ENCODE measurements at places on chromosomes 16 and 17.

DNA sequence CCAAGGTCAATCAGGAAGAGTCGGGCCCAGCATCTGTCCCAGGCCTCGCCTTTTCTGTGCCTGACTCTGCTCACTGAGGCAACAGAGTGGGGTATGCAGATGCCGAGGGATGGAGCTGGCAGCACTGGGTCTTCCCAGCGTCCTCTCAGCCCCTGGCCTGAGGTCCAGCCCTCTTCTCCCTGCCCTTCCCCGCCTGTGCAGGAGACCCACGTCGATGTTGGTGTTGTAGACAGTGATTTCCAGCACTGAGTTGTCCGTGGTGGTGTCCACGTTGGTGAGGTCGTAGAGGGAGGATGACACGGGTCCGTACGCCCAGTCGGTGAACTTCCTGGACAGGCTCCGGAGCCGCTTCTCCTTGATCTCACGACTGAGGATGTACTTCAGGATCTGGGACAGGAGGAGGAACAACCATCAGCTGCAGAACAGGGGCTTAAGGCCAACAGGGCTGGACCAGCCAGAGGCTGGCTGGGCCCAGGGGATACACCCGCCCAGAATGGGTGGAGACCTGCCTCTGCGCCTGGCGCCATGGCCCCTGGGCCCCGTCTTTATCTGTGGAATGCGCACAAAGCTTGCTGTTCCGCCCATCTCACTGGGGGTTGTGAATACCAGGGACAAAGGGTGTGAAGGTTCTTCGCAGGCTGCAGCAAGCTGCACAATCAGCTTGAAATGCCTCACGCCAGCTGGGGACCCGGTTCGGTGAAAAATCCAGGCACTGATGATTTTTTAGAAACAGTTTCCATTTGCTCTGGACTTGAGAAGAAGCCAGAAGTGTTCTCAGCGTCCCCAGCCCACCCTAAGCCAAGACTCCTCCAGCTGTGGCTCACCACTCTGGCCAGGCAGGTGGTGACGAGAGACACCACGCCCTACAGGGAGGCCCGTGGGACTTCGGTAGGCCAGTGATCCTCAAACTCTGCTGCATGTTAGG is 27.5 kb downstream of the TRPV3 start:
- DNase-seq, result peak; percentile 29

- no peak for DNase-seq
Observed at GRCh38 chr16:85624646-85625045, 11.5 kb downstream of the GSE1 start.

- peak; percentile 60 for DNase-seq
Observed at GRCh38 chr17:13477180-13477611, 124.5 kb downstream of the HS3ST3A1 start.

DNA sequence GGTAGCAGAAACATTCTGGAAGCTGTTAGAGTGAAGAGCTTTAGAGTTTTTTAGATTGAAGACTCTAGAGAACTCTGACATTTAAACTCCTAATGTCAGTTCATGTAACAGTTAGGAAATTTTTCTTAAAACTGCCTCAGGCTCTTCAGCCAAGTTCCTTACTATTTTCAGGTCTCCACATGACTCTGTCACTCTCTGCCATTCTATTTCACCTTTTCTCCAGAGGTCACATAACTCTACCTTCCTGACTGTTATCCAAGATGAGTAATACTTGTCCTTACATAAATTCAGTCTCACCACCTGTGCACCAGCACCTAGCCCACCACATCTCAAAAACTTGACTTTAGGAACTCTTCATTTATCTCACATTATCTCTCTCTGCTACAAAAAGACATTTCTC is 347.1 kb upstream of the CA10 start:
- DNase-seq, result no peak

DNA sequence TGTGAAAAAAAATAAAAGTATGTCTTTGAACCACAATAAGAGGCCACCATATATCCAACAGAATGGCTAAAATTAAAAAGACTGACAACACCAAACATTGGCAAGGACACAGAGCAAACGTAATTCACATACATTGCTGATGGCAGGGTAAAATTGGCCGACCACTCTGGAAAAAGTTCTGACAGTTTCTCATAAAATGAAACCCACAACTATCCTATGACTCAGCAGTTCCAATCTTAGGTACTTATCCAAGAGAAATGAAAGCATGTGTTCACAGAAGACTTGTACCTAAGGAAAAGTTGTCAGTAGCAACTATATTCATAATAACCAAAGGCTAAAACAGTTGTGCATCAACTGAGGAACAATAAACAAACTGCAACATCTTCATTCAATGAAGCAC is 357.3 kb upstream of the XYLT1 start:
- DNase-seq, result peak; percentile 95

GRCh38 chr17:57537524-57538410 is 207.3 kb downstream of the CCDC182 start:
- DNase-seq, result no peak

DNA sequence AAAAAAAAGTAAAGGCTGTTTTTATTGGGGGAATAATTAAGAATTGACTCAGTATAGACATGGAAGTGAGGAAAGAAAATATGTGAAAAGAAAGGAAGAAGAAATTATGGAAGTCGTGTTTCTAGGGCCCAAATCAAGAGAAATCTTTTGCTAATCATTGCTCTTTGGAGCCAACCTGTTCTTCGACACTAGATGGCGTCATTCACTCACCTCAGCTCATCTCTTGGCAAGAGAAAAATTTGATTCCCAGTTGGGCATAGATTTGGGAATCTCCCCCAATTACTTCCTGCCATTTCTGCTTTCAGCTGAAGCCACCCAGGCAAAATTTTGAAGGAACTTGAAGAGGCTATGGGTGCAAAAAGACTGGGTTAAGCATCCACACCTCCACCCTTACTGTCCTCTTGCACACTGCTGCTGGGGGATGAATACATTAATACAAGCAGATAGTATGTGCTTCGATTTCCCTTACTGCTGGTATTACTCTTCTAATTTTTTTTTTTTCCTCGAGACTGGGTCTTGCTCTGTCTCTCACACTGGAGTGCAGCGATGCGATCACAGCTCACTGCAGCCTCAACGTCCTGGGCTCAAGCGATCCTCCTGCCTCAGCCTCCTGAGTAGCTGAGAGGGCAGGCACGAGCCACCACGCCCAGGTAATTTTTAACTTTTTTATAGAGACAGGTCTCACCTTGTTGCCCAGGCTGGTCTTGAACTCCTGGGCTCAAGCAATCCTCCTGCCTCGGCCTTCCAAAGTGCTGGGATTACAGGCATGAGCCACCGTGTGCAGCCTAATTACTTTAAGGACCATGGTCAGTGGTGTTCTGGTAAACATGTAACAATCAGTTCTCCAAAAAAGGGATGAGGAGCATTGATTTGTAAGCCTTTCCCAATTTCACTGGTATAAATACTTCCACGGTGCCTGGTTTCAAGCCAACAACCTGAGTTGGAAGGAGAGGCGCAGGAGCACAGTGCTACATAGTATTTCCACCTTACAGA is 13.5 kb downstream of the PSMD7 start:
- peak; percentile 66 for DNase-seq

GRCh38 chr16:88329726-88330700 is 52.7 kb upstream of the ZNF469 start:
- DNase-seq, result peak; percentile 60

DNA sequence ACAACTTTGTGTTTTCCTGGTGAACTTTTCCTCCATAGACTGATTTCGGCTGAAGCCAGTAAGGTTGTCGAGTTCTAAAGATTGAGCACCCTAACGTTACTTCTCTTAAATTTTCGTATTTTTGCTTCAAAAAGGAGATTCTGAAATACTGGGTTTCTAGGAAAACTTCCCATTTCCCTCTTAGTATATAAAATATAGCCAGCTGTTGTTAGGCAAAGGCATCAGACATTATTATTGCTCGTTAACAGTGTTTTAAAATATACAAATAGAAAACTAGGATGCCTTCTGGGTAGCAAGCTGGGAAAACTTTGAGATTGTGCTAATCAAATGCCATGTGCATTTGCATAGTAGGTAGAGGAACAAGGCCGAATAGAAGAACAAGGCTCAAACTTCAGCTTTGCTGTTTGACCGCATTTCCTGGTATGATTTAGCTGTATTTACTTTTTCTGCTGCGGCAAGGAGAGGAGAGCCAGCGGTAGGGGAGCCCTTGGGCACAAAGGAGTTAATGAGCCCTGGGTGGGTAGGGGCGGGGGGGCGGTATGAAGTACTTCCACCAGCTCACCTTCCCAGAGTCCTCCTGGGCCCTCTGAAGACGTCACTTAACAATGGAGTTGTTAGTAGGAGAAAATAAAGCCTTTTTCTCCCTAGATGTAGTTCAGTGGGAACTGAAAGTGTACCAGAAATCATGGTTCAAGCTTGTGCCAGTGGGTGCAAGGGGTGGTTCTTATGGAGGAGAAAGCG is 151.9 kb downstream of the MSI2 start:
- DNase-seq, result no peak

- DNase-seq, result peak; percentile 90
Observed at GRCh38 chr16:4410335-4411075, 5.9 kb downstream of the CORO7 start.

DNA sequence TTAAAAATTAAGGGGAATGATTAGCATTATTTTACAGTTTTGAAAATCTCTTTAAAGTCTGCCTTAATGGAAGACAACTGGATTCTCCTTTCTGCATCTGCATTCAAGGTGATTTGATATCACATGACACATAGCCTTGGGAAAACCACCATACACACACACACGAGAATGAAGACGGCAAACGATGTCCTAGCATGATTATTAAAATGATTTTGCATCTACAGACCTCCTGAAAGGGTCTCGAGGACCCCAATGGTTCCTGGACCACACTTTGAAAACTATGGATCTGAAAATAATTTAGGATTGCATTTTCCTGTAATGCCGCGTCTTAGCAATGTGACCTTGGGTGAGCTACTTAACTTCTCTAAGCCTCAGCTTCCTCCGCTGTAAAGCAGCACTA is 11.8 kb upstream of the CHST4 start:
- no peak for DNase-seq

All from EH (cell line).